ENCODE measurements at places on chromosomes 4 and X.

DNA sequence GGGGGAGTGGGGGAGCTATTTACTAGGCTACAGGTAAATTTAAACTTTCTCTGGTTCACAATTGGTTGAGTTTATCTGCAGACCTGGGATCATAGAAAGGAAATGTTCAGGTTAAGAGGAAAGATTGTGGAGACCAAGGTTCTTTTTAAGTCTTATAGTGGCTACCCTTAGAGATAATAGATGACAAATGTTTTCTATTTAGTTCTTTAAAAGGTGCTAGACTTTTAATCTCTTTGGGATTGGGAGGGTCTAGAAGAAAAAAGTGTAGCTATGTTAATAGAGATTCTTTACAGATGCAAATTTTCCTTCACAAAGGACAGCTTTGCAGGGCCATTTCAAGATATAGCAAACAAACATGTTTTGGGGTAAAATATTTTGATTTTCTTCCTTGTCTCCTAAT is 76.0 kb downstream of the TEX13C start:
- no peak for DNase-seq

DNA sequence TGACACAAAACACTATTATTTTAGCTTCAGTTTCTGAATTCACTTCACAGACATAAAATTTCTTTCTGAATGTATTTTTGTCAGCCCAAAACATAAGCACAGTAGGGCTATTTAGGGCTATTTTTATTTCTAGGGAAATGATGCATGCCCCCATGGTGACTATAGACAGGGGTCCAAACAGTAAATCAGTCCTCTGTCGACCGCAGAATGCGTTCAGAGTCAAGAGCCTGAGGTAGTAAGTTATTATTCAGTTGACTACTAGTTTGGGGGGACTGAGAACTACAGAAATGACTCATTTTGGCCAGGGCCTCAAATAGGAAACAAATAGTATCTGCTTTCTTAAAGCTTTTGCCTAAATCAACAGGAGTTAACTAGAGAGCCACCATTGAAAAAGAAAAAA is 414.4 kb downstream of the AFF2 start:
- DNase-seq: no peak

GRCh38 chr4:27288496-27288895 is 427.9 kb downstream of the STIM2 start:
- no peak for DNase-seq

DNA sequence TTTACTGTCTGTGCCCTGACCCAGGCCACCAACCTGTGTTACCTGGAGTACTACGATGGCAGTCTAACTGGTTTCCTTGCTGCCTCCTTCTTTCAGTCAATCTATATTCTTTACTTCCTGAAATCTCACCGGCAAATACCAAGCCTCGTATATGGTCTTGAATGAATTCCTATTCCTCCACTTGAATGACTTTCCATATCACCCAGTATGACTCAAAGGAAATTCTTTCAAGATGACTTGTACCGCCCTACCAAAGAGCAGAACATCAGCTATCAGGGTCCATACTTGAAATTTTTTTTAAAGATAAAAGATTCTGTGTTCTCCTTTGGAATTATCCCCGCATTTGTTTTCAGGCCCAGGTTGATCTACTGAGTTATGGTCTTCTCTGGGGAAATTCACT is 378.0 kb downstream of the AFF2 start:
- DNase-seq: no peak

GRCh38 chr4:48216563-48216962 is 53.1 kb downstream of the TEC start:
- no peak for DNase-seq

DNA sequence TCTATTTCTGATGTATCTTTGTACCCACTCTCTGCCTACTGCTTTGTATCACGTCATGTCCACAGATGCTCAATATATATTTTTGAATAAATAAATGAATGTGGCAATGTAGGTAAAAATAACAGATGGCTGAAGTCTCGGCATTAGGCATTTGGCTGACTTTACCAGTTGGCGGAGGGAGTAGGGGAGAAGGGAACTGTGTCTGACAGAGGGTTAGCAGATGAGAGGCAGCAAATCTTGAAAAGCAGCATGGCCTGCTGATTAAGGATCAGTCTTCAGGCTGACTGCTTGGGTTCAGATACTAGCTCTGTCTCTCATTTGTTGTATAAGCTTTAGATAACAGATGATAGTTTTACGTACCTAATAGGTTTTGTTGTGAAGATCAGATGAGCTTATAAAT is 31.9 kb upstream of the RASGEF1B start:
- no peak for DNase-seq
